ENCODE measurements at places on chromosomes 1 and 21. TPM values are rescaled to one million over a fixed set of nuclear protein-coding genes. Genes with fewer than 3 reads are reported as not detected.

The CLCA2 gene
- not detected for total RNA-seq

GRCh38 chr1:7400566-7400965, 370.5 kb upstream of the VAMP3 start:
- no peaks in the 10 kb centered on the region for H3K27me3 ChIP-seq
- H3K36me3 ChIP-seq: no peaks in the 10 kb centered on the region
- no peak overlapping the region for H3K27ac ChIP-seq
- H3K4me1 ChIP-seq: no peaks in the 10 kb centered on the region
- H3K4me3 ChIP-seq: no peak overlapping the region
- DNase-seq: no peak

GRCh38 chr1:94037392-94038229, 83.3 kb downstream of the ABCA4 start:
- DNase-seq: no peak
- no peak overlapping the region for H3K27ac ChIP-seq
- H3K27me3 ChIP-seq: no peaks in the 10 kb centered on the region

GRCh38 chr1:115727706-115728249, 40.7 kb downstream of the CASQ2 start:
- H3K4me3 ChIP-seq: no peak overlapping the region
- no peaks in the 10 kb centered on the region for H3K4me1 ChIP-seq
- no peaks in the 10 kb centered on the region for H3K27me3 ChIP-seq
- H3K27ac ChIP-seq: no peak overlapping the region
- peak; percentile 39 for DNase-seq

DNA sequence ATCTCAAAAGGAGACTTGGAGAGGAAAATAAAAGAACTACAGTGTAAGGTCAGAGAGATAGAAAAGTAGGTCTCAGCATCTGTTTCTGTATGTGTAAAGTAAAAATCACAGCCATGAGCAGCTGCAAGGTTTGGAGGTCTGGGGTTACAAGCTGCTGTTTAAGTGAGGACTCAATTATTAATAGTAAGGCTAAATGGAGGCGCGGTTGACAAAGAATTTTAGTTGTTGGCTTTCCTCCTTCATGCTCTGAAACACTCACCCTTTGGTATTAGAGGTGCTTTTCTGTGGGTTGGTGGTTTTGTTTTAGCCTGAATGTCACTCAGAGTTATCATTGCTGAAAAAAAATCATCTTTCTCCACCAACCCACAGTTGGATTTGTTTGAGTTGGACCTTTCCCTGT, 59.8 kb upstream of the HAO2 start:
- no peak overlapping the region for H3K27ac ChIP-seq
- DNase-seq: no peak
- no peaks in the 10 kb centered on the region for H3K27me3 ChIP-seq

DNA sequence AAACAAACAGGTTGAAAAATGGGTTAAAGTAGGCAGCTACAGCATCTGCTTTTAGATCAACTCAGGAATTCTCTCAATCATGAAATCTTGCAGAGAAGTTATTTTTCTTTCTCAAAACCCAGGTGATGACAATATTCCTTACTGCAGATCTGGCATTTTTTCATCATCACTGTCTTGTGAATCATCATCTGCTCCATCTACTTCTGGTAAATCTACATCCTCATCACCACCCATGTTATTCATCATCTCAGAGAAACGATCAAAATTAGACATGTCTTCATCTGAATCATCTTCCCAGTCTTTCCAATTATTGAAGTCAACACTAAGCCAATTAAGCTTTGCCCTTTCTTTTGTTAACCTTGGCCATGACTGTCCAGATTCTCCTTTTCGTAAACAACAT, 21.8 kb downstream of the GBP2 start:
- no peak for DNase-seq
- H3K4me3 ChIP-seq: no peak overlapping the region
- no peaks in the 10 kb centered on the region for H3K4me1 ChIP-seq

- H3K27me3 ChIP-seq: no peaks in the 10 kb centered on the region
- peak; percentile 55 for DNase-seq
- no peaks in the 10 kb centered on the region for H3K36me3 ChIP-seq
- no peak overlapping the region for H3K27ac ChIP-seq
- no peak overlapping the region for H3K4me3 ChIP-seq
Measured at GRCh38 chr1:53590531-53591515, 131.6 kb downstream of the DMRTB1 start.

DNA sequence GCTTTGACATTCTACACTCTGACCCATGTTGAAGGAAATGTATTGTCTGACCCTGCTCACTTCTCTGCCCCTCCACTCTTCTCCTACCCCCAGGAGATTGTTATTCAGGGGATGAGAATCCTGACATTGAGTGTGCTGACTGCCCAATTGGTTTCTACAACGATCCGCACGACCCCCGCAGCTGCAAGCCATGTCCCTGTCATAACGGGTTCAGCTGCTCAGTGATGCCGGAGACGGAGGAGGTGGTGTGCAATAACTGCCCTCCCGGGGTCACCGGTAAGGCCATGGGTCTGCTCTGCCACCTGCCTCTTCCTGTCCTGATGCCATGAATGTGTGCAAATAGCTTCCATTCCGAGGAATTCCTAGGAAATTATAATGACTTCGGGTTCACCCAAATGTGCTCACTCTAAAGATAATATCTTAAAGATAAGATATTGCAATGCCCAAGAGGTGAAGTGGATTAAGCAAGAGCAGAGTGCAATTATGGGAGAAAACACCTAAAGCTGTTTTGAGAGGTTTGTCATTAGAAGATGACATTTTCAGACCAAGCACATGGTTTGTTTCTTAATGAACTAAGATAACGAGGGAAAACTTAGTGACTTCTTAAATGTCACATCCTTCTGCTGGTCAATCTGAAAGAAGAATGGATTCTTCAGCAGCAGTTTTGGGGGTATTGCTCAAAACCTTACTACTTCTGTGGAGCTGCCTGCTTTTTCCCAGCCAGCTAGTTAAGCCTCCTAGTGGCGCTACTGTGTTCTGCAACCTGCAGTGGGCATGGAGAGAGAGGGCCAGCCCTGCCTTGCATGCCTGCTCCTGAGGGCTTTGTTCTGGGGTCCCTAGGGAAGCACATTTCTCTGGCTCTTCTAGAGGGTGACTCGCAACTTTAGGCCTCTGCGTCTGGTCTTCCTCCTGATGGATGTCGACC, 41.6 kb downstream of the LAMC2 start:
- peak; percentile 78 for DNase-seq
- no peaks in the 10 kb centered on the region for H3K36me3 ChIP-seq
- no peaks in the 10 kb centered on the region for H3K4me1 ChIP-seq
- no peak overlapping the region for H3K27ac ChIP-seq
- no peak overlapping the region for H3K4me3 ChIP-seq

Measured in kidney (tissue), 22 donors.